Stimulated activated CD8-positive, alpha-beta memory T cell treated with anti-CD3 and anti-CD28 coated beads, Interleukin-2, amount 100 ng/mL, for 1 hour (primary cell): ENCODE measurements at places on chromosomes 2 and 18.

GRCh38 chr18:40631319-40631718, 1323.7 kb upstream of the PIK3C3 start:
- DNase-seq = no peak

GRCh38 chr2:176072951-176073904, 10.5 kb downstream of the EVX2 start:
- DNase-seq = no peak

DNA sequence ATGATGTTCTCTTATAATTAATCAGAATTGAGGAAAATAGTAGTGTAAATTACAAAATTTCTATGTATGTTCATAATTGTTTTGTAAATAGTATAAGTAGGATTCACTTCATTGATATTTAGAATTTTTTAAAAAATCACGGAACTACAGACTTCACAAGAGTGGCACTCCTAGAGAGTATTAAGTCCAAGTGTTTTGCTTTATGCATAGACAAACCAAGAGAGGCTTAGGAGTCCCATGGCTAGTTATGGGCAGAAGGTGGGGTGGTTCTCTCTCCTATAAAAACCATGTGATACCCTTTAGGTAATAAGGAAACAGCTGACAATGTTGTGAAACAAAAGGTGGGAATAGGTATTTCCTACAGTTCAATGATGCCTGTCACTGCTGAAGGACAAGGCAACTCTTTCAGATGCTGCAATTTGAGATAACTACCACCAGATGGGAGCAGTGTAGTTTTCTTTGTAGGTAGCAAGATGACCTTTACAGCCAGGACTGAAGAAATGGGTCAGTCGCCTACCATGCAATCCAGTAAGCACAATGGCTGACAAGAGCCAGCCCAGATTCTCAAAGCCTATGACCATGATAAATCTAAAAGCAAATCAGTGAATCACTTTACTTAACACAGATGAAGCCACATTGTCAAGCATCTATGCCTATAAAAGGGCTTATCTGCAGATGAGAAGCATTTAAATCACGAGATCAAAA, 83.9 kb downstream of the AAK1 start:
- no peak for DNase-seq

- no peak for DNase-seq
These were observed 34.5 kb downstream of the NYAP2 start for GRCh38 chr2:225434014-225434413.

- DNase-seq = no peak
These were observed 51.0 kb downstream of the FAM168B start for GRCh38 chr2:131042148-131042775.

- no peak for DNase-seq
These were observed 397.6 kb upstream of the LRATD1 start for GRCh38 chr2:14234911-14235310.

- no peak for DNase-seq
These were observed 33.6 kb upstream of the SMAD2 start for GRCh38 chr18:47964053-47964452.

DNA sequence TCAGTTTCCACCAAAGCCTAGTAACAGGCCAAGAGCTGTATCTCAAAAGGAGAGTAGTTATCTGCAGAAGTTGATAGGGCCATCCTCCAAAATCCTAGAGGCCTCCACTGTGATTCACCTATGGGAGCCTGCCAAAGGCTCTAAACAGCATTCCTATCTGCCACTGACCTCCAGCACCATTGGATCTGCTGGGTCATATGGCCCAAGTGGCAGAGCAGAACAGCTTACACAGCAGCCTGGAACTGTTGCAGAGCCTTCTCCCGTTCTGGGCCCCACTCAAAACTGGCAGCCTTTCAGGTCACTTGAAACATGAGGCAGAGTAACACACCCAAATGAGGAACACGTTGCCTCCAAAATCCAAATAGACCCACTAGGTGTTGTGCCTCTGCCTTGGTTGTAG, 345.2 kb upstream of the RND3 start:
- DNase-seq = no peak

GRCh38 chr2:212330263-212330662, 208.3 kb downstream of the ERBB4 start:
- DNase-seq = no peak

DNA sequence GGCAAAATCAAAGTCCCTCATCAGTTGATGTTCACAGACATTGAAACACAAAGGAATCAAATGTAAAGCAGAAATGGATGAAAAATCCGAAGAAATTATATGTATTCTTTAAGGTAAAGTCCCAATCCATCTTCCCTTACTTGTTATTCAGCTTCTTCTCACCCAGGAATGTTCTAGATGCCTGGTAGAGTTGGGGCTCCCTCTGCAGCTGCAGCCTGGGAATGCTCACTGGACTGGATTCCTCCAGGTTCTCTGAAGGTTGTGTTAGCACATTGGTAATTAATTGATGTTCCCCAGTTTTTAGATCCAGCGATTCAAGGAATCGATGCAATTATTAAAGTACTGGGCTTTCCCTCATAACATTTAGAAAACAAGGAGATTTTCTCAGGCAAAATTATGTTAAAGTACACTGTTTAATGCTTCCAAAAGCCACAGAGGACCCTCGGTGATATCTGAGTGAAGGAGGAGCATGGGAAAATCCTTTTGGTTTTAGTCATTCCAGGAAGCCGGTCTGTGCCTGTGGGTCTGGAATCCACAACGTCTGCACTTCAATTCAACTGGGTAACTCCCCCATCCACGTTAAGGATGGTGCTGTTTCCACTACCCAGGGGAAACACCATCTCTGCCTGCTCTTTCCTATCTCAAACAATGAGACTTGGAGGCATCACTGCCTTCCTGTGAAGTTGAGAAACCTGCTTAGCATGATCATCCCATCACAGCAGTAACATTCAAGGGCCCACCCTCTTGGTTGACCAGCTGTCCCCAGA, 22.0 kb downstream of the NTSR2 start:
- no peak for DNase-seq

DNA sequence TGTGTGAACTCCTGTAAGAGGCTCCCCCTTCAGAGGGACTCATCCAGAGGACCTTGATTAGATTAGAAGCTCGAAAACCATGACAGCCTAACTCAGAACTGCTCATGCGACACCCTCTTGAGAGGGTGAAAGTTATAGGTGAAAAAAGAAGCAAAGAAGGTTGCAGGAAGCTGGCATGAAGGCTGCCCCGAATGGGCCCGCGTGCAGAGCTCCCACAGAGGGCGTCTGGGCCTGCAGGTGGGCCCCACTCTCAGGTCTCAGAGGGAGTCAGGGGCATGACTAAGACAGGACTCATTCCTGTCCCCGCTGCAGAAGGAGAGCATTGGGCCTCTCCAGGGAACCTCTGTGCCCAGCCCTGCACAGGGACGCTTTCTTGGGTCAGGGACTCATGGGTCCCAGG, 235.4 kb downstream of the EIPR1 start:
- no peak for DNase-seq

- DNase-seq = no peak
These were observed 543.6 kb upstream of the SOX11 start for GRCh38 chr2:5148392-5149085.

DNA sequence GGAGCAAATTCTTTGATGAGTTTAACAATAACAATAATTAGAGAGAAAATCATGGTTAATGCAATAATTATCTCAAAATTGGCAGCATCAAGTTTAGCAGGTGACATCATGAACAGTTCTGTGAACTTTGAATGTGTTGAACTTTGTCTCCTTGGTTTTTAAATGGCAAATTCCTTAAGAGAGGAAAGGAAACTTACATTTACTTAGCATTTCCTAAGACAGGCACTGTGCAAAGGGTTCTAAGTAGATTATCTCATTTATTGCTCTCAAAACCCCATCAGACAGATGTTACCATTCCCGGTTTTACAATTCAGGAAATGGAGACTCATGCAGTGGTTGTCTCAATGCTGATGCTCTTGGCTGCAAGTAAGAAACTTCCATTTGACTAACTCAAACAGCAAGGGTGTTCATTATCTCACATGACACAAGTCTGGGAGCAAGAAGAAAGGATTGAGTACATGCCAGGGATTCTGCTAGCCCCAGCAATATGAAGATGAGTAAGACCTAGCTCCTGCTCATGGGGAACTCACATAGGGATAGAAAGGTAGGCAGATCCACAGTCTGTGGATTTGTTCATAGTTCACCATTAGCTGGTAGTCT, 81.3 kb upstream of the ITGA6 start:
- no peak for DNase-seq

GRCh38 chr2:134884435-134884834, 34.2 kb upstream of the CCNT2 start:
- no peak for DNase-seq

- no peak for DNase-seq
These were observed 72.9 kb downstream of the MAP3K20 start for GRCh38 chr2:173148520-173148919.

- DNase-seq = no peak
These were observed 6.8 kb upstream of the DNAJB2 start for GRCh38 chr2:219272356-219272755.

DNA sequence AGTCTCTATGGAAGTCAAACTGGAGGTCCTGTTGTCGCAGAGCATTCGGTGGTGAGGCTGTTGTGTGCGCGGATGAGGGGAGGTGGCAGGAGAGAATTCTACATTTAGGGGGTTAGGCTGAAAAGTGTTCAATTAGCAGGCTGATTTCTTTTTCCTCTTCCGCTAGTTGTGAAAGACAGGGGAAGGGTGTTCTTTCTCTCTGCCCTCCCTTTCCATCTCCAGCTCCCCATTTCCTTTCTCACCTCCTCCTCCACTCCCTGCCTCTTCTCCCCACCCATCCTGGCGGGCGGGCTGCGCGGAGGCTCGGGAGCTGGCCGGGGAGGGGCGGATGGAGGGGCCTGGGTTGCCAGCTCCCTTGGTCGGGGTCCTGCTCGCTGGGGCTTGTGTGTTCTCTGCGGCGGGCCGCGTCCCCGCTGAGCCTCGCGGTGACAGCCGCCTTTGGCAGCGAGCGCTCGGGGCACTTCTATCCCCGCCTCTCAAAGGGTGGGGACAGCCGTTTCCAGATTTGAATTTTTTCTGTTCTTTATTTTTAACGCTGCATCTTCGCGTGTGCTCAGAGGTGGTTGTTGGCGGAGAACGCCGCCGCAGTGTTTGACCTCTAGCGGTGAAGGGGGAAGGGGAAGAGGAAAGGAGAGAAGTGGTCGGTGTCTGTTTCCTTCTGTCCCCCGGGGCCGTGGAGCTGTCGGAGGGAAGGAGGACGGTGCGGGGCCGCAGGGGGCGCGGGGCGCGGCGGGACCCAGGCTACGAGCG, 3.6 kb downstream of the SOX11 start:
- no peak for DNase-seq

DNA sequence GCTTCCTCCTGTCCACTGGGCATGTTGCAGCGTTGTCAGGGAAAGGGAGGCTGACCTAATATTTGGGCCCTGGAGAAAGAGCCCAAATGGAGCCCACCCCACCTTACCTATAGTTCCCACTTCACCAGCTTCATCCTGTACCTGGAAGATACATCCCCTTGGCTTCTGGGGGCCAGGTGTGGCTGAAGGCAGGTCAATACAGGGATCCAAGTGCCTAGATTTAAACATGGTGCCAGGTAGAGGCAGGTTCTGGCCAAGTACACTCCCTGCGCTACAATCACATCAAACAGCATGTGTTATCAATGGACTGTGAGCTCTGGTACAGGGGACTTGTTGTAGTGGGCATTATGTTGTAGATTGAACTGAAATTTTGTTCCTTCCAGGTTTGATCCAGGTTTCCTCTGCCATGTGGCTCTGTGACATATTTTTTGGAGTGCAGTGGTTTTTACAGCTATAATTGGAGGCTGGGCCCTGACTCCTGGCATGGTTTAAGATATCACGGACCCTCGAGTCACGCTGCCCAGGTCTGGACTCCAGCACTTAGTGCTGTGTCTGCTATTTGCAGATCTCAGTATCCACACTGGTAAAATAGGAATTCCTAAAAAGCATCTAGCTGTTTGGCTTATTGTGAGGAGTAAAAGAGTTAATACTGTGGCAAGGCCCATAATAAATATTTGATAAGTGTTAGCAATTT, 23.8 kb downstream of the MYCN start:
- DNase-seq = no peak

- no peak for DNase-seq
These were observed 12.6 kb upstream of the CHN1 start for GRCh38 chr2:175017618-175018414.

GRCh38 chr18:54878159-54878622, 49.9 kb downstream of the RAB27B start:
- DNase-seq = no peak

DNA sequence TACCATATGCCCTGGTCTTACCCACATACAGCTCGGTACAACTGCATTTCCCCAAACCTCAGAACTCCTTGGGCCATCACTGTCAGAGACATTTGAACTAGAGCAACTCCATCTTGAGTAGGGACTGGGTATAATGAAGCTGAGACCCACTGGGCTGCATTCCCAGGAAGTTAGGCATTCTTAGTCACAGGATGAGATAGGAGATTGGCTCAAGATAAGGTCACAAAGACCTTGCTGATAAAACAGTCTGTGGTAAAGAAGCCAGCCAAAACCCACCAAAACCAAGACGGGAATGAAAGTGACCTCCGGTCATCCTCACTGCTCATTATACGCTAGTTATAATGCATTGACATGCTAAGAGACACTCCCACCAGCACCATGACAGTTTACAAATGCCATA, 131.3 kb downstream of the PIK3C3 start:
- DNase-seq = no peak

DNA sequence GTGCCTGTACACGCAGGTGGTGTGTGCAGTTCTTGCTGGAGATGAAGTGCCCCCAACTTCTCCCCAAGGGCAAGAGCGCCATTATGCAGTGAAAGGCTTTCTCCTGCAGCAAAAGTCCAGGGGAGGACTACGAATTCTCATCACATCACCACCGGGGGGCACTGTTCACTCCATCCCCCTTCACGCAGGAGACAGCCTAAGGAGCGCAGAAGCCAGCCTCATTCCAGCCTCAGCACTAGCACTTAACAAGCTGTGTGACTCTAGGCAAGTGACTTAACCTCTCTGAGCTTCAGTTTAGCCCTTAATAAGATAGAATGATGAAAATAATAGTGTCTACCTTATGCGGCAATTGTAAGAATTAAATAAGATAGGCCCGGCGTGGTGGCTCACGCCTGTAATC, 32.3 kb downstream of the DNMT3A start:
- DNase-seq = peak; percentile 39

- no peak for DNase-seq
These were observed 49.3 kb downstream of the LAMA3 start for GRCh38 chr18:23738575-23738974.

DNA sequence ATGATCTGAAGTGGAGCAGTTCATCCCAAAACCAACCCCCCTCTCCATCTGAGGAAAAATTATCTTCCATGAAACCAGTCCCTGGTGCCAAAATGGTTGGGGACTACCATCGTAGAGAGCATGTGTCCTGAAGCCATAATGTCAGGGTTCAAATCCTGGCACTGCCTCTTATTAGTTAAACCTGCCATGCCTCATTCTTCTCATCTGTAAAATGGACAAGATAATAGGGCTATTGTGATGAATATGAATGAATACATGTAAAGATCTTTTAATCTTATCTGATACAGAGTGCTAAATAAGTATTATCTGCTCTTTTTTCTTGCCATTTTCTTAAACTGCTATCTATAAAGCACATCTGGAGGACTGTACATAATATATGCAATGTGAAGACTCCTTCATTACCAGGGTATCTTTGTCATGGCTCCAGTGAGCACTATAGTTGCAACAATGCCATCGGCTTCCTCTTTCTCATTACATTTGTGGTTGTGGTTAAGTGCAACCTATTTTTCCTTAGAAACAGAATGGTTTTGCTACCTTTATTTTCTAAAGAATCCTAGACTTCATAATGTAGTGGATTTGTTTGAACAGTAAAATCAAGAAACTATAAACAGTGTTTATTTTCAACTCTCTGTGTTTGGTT, 27.0 kb downstream of the MFSD6 start:
- no peak for DNase-seq
